ENCODE measurements at places on chromosomes 7 and 10.

GRCh38 chr7:93375603-93376002 lies 143.4 kb downstream of the VPS50 start:
- DNase-seq, result no peak

DNA sequence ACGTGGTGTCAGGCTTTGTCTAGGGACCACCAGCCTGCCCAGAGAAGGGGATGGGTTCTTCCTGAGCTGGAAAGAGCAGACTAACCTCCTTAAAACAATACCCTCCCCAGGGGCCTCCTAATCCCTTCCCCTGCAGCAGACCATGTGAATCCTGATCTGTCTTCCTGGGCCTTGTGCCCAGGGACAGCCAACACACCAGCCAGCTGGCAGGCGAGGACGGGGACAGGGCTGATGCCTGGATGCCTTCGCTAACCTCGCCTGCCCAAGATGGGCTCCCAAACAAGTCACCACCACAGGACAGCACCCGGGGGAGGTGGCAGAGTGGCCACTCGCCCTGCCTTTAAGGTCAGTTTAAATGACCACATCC lies 17.6 kb downstream of the PODXL start:
- no peak for DNase-seq

DNA sequence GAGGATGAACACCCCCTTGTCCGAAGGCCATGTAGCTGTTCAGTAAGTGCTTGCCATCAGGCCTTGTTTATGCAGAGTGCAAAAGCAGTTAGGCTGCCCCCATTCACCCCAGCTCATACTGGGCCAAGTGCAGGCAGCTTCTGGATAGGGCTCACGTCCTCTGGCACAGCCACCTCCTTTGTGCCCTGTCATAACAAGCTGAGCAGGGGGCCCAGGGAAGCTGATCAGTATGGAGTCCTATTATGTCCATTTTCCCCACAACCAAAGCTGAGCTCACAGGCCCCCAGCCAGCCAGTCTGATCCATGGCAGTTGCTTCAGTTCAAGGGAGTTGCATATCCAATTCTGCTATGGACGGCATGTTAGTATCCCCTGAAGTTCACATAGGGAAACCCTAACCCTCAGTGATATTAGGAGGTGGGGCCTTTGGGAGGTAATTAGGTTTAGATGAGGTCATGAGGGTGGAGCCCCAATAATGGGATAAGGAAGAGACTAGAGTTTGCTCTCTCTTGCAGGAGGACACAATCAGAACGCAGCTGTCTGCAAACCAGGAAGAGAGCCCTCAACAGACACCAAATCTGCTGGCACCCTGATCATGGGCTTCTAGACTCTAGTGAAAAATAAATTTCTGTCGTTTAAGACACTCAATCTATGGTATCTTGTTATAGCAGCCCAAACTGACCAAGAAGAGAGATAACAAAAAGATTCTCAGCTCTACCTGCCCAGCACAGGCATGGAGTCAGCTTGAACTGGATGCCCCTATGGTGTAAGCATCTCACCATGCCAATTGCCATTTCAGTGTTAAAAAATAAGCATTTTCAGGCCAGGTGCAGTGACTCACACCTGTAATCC lies 155.9 kb downstream of the FGFR2 start:
- no peak for DNase-seq

GRCh38 chr7:106655703-106656498 lies 5.1 kb downstream of the CCDC71L start:
- DNase-seq, result no peak

DNA sequence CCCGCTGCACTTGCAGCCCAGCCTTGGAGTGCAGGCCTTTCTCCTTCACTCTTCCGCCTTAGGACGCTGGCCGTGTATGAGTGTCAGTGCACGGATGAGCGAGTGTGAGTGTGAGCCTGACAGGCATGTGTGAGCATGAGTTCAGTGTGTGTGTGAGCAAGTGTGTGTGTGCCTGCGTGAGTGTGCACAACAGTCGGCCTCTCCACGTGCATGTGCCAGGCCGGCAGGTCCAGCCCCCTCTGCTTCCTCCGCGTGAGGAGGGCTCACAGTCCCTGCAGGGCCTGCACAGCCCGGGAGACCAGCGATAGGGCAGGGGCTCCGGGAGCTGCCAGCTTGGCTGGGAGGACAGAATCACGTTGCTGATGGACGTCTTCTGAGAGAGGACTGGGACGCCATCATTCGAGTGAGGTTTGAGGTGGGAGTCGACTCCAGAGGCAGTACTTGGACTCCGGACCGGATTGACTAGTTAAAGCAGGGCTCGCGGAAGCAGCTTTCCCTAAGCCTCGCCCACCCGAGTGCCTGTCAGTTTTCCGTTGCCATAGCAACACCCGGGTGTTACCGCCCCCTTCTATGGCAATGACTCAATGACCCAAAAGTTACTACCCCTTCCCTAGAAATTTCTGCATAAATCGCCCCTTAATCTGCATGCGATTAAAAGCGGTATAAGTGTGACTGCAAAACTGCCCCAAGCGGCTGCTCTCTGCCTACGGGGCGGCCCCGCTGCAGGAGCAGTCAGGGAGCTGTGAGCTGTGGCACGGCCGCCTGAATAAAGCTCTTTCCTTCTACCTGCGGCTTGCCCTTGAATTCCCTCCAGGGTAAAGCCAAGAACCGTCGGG lies 19.6 kb upstream of the CFAP46 start:
- DNase-seq, result no peak

- no peak for DNase-seq
Observed at GRCh38 chr7:77415476-77415822, 700 bp downstream of the GSAP start.

GRCh38 chr7:70583965-70584883 lies 547.7 kb upstream of the GALNT17 start:
- no peak for DNase-seq

DNA sequence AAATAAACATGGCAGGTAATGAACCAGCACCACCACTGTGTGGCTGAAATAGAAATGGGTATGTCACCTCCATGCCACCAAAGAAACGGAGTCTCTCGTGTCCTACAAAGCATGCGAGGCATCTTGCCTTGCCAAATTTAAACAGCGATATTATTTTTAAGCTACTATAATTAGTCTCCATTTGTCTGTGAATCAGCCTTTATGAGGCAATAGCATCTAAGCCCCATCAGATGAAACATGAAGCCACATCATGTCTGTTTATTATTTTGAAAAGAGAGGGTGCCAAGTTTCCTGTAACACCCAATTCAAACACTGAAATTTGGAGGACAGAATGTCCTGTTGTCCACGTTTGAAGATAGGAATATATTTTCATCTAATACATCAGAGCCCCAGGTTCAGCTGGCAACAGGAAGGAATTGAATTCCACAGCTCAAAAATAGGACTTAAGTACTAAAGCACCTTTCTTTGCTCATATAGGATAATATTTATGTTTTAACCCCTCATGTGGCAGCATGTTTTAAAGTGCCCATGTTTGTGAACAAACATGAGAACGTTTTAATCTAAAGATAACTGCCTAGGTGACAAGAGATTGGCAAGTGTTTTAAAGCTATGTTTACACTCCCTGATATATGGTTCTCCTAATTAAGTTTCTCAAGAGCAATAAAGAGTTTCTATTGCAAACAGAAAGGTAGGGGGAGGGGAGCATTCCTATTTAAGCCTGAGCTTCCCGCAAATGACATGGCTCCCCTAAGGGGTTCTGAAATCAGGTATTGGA lies 86.8 kb downstream of the SORBS1 start:
- no peak for DNase-seq

- DNase-seq, result no peak
Observed at GRCh38 chr7:106774768-106775551, 90.1 kb upstream of the PIK3CG start.

DNA sequence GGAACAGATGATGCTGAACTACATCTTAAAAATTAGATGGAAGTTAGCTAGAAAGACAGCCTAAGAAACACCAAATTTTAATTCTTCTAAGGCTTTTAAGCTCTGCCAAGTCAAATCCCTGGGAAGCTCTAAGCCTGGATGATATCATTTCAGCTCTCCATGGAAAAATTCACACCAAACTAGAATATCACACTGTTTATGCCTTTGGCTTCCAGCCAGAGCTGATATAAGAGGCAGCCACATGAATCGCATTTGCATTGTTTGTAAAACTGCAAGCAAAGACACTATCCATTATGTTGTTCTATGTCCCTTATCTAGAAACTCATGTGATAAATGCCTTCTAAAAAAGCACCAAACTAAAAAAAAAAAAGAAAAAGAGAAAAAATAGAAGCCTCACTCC lies 430.4 kb downstream of the GRID1 start:
- DNase-seq, result no peak

DNA sequence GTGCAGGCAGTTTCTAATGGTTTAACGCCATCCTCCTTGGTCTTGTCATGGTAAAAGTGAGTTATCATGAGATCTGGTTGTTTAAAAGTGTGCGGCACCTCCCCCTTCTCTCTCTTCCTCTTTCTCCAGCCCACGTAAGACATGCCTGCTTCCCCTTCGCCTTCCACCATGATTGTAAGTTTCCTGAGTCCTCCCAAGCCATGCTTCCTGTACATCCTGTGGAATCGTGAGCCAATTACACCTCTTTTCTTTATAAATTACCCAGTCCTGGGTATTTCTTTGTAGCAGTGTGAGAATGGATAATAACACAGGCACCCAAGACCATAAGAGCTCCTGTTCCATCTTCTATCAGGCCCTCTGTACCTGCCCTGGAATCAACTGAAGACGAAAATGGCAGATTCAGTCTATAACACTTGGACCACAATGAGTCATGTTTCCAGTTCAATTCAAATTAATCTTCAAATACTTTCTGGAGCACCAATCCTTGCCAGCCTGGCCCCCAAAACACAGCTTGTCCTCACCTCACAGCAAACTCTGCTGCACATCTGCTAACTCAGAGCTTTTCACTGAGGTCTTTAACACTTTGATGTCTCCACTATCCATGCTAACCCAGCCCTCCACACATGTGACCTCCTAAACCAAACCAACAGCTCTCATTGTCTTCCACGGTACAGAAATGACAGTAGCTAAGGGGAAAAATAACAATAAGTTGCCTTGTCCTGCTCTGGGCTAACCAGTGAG lies 73.2 kb downstream of the SFMBT2 start:
- no peak for DNase-seq

GRCh38 chr10:94481410-94481809 lies 64.2 kb upstream of the HELLS start:
- DNase-seq, result no peak

DNA sequence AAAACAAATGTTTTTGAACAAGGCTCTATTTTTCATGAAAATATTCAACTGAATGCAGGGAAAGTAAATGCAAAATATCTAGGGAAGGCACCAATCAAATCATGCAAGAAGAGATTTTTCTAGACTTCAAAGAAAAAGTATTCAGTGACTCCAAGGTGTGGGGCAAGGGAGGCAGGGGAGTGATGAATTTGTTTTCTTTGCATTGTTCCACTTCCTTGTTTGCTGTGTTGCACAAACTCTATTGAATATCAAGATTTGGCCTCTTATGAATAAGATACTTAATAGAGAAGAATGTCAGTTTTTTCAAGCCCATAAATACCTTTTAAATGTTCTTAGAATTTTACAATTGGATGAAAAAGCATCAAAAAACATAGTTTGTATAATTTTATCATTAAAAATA lies 26.4 kb downstream of the STEAP1 start:
- no peak for DNase-seq

GRCh38 chr10:96267234-96267705 lies 4.1 kb downstream of the BLNK start:
- no peak for DNase-seq

- no peak for DNase-seq
Observed at GRCh38 chr7:144691240-144691639, 144.6 kb downstream of the TPK1 start.

- DNase-seq, result no peak
Observed at GRCh38 chr7:131235489-131236317, 92.0 kb upstream of the MKLN1 start.

DNA sequence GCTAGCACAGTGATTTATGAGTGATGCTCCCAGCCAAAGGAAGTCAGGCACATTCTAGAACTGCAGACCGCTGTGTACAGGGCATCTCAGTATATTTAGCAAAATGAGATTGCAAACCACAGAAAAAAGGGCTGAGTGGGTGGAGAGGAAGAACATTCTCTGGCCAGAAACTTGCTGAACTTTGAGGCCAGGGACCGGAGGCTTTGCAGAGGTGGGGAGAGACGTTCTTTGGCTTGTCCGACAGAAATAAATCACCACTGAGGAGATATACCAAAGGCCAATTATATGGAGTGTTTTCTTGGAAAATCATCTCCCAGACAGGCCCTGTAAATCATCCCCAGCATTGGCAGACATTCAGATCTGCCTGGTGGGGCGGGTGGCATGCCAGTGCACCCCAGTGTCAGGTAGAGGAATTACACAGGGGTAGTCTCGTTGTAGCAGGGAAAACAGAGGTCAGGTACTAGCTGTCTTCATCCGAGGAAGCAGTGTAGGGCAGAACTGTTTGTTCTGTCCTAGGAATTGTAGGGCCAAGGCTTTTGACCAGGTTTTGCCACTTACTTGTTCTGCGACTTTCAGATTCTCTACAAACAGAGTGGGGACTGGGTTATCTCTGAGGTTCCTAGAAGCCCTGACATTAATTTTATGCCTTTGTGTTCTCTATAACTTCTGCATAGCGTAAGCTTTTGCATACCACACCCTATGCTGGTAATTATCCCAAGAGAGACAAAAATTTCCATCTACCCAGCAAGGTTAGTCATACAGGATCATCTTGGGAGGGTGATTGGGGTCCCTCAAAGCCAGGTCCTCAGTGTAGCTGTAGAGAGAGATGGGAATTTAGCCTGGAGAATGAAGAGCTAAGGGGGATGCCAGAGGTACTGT lies 655.6 kb downstream of the LRMDA start:
- no peak for DNase-seq

- no peak for DNase-seq
Observed at GRCh38 chr7:70480927-70481569, 650.9 kb upstream of the GALNT17 start.

- no peak for DNase-seq
Observed at GRCh38 chr7:125670926-125671572, 741.4 kb upstream of the POT1 start.

- no peak for DNase-seq
Observed at GRCh38 chr10:132532749-132533560, 4.6 kb upstream of the INPP5A start.

- no peak for DNase-seq
Observed at GRCh38 chr7:51455513-51455912, 138.9 kb upstream of the COBL start.

DNA sequence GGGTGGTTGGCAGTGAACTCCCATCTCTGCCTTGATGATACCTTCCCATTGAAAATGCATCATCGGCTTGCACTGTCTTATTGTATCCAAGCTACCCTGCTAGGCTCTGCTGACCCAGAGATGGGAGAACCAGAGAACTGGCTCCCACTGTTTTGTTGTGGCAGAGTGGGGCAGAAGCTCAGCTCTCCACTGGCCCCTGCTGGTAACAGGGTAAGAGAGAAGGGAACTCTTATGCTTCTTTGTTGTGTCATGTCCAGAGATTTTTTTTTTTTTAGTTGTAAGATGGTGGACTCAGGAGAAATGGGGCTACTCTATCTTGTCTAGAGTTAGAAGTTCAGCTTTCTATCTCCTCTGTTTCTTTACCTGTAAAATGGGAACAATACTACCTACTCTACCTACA lies 100.5 kb upstream of the SDK1 start:
- no peak for DNase-seq

GRCh38 chr10:24873281-24873683 lies 79.1 kb downstream of the PRTFDC1 start:
- no peak for DNase-seq

GRCh38 chr10:26711324-26711723 lies 13.8 kb downstream of the PDSS1 start:
- no peak for DNase-seq
